T1000 (cell line): ENCODE measurements at places on chromosomes 3 and 15.

- no peak for DNase-seq
These were observed 163.0 kb downstream of the TBC1D5 start for GRCh38 chr3:17579289-17580031.

DNA sequence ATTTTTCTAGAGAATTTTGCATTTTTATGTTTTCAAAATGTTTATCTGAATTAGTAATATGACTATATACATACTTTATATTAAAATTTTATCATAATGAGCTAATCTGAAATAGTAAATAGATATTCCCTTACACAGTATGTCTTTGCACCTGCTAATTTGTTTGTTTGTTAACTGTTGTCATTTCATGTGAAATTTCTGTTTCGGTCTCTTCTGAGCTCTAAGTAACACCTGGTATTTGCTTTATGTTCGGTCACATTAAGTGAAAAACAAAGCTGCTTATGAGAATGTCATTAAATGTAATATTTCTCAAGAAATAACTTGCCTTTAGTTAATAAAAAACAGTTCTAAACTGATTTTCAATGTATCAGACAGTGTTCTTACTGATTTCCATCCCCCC lies 61.1 kb downstream of the FNDC3B start:
- no peak for DNase-seq

DNA sequence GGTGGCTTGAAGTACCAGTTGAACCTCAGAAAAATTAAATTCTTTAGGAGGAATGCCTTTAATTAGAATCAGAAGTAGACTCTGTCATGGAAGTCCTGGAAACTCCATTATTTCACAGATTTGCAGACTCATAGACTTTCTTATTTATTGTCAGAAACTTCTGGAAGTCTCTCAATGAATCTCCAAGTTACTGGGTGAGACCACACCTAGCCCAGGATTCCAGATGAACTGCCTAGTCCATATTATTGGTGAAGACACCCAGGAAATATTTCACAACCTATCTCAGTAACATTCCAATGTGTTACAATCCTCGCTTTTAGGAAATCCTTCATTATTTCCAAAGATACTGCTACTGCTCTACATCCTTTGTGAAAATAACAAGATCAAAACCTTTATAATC lies 6.5 kb upstream of the THBS1 start:
- DNase-seq, result no peak

DNA sequence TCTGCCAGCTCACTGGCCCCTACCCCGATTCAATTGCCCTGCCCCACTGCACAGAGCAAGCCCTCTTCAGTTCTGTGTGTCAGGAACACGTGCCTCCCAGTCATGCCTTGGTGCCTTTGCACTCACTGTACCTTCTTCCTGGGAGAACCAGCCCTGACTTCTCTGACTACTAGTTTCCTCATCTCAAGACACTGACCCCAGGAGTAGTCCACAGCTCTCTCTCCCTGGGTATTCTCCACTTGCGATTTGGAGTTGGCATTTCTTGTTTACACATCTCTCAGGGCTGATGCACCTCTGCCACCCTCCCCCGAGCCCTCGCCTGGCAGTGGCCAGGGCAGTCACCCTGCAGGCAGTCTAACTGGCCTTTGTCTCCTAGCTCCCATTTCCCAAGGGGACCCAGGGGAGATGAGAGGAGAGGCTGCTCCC lies 5.7 kb downstream of the CISH start:
- DNase-seq, result no peak

GRCh38 chr15:63483521-63484371 lies 20.6 kb upstream of the USP3 start:
- DNase-seq, result no peak

DNA sequence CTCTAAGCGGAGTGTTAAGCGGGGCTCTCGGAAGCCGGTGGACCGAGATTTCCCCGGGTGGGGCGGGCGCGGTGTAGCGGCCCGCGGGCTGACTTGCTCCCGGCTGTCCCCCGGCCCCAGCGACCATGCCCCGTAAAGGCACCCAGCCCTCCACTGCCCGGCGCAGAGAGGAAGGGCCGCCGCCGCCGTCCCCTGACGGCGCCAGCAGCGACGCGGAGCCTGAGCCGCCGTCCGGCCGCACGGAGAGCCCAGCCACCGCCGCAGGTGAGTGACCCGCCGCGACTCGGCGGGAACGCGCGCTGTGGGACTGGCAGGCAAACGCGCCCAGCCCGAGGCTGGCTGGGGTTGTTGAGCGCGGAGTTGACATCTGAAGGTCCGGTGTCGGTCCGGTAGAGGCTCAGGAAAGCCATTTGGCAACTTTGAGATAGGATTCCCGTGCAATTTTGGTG lies 1.3 kb downstream of the SMC4 start:
- DNase-seq, result no peak

DNA sequence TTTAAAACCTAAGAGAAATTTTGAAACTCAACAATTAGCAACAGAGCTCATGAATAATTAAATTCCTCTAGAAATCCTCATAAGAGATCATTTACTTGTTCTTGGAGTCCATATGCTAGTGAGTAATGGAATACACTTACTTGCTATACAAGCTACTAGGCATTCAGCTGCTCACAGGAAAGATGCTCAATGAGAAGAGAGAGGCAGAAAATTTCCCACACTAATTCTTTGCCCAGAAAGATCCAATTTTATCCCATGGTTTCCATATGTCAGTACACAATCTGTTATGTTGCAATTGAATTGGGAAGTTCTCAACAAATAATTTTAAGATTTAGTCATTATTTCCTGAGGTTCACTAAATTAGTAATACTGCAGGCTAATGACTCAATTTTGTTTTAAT lies 310.4 kb downstream of the RYR3 start:
- DNase-seq, result no peak

DNA sequence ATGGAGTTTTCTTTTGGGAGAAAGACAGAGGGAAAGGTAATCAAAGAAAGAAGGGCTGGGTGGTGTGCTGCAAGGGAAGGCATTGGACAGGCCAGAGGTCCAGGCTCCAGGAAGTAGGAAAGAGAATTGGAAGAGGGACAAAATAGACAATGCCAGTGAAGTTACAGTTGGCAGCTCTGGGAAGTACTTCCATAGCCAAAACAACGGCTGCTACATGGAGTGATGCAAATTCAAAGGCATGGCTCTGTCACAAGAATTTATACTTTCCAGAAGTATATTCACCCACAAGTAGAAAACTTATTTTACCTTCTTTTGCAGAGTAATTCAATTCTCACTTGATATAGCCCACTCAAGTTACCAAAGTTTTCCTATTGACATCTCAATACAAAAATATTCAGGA lies 191.5 kb downstream of the TNIK start:
- DNase-seq, result no peak

GRCh38 chr3:113736548-113737089 lies 9.4 kb downstream of the NAA50 start:
- no peak for DNase-seq

GRCh38 chr15:101310508-101310907 lies 15.5 kb upstream of the SNRPA1 start:
- DNase-seq, result no peak

GRCh38 chr3:34008191-34008590 lies 209.8 kb downstream of the PDCD6IP start:
- DNase-seq, result no peak

GRCh38 chr15:76338486-76339304 lies 2.1 kb downstream of the ISL2 start:
- DNase-seq, result no peak

- DNase-seq, result no peak
These were observed 331.1 kb downstream of the FOXP1 start for GRCh38 chr3:71252466-71252865.

DNA sequence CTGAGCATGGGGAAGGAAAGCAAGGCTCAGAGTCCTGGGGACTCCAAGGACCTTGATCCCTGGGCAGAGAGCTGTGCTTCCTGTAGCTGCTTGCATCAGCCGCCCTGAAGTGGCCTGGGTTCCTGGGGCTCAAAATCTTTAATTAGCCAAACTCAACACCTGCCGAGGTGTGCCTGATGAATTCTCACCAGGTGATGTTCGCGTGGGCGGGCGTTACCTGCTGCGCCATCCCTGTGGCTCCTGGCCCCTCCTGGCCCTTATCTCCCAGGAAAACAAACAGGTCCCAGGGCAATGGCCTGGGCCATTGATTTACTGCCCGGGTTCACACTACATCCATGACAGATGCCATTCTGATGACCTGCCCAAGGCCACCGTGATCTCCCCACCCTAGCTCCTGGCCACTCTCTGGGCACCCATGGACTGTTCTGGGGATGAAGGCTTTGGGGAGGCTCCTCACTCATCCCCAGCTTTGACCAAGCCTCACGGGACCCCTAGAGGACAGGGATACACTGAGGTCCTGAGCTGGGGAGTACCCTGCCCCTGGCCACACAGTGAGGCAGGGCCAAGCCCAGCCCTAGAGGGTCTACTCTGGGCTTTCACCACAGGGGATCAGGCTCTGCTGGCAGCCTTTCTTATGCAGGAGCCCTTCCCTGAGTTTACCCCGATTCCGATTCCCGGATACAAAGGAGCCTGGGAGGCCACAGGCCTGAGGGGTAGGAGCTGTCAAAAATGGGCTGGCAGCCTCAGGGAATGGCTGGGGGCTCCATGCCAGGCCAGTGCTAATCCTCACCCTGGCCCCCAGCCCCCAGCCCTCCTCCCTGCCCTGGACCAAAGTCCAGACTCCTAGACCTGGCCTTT lies 5.7 kb downstream of the SLC38A3 start:
- DNase-seq, result no peak

DNA sequence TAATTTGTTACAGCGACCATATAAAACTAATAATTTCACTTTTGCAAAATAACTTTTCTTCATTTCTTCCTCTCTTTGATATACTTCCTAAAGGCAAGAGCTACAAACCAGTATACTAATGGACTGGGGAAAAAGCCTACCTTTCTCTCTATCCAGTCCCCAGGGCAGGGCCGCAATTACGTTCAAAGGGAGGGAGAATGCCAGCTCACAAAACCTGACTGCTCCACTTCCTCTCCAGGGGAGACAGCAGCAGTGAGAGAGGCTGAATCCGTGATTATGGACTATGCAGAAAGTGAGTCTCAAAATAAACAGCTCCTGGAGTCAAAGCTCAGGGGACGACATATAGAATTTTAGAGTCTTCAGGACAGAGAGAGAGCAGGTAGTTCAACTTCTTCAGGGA lies 126.9 kb upstream of the HES1 start:
- no peak for DNase-seq

DNA sequence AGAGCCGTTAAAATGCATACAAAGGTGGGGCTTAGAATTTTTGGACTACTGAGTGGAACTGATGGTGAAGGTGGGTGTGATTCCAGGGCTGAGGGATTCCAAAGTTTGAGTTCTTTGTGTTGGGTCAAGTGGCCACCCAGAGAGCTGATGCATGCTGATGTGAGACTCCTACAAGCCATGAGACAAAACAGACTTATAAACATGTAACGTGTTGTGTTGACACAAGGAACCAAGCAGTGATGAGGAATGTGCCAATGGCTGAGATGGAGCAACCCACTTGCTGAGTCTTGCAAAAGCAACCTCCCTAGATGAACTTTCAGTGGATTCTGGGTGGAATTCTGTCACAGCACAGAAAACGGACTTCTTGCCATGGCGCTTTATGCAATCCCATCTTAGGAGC lies 289.0 kb downstream of the TLE3 start:
- no peak for DNase-seq

DNA sequence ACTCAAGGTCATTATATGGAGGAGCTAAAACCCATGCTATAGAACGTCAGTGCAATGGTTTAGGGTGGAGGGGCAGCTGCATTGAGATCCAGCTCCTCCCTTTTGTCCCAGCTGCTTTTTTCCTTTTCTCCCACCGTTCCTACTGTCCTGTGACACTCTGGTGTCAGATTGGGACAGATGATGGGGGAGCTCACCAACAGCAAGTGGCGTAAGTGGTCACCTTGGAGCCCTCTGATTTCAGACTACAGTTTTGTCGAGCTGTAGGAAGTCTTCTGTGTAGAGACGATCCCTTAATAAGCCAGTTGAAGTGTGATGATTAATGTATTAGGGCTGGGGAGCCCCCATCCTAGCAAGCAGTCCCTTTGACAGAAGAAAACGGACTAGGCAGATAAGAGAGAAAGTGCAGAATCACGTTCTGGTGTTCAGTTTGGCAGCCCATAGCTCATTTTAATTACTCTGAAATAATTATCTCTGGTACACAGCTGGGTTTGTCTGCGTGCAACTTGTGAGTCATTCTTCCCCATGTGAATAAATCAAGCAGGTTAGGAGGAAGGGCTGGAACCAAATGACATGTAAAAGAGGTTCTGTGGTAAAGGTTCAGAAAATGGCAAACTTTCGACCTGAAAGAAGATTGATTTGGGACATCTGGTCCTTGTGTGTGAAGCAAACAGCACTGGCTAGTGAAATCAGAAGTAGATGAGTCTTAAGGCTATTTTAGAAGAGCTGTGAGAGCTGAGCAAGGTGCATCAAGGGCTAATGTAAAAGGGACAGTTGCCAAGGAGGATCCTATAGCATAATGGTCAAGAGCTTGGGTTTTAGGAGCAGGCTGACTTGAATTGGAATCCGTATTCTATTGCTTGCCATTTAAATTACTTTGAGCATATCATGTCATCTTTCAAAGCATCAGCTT lies 241.4 kb downstream of the EDEM1 start:
- no peak for DNase-seq

DNA sequence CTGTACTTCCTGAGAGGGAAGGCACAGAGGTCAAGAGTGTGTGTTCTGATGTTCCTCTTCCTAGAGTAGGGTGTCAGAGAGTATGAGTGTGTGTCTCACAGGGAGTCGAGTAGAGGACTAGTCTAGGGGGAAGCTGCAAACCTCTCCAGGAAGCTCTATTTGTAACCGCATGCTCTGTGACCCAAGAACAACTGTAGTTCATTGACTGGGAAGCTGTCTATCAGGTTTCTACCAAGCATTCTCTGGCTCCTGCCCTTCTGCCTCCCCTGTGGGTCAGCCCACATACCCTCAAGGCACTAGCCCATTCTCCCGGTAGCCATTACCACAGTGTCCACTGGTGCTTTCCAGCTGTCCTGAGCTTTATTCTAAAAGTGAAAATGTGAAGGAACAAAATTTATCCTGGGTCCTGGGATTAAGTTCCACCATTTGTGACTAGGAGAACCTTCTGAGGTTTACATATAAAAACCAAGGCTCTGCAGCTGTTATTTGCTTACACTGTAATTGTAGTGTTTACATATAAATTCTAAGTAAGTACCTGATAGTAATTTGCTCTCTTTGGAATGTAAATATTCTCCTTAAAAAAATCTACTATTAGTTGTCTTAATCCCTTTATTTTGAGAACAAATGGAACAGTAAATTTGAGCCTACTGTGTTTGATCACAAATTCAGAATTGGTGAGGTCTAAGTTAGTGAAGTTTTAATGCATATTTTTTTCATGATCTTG lies 40.7 kb downstream of the MYRIP start:
- DNase-seq, result no peak

GRCh38 chr3:53084310-53085001 lies 38.6 kb upstream of the SFMBT1 start:
- no peak for DNase-seq

DNA sequence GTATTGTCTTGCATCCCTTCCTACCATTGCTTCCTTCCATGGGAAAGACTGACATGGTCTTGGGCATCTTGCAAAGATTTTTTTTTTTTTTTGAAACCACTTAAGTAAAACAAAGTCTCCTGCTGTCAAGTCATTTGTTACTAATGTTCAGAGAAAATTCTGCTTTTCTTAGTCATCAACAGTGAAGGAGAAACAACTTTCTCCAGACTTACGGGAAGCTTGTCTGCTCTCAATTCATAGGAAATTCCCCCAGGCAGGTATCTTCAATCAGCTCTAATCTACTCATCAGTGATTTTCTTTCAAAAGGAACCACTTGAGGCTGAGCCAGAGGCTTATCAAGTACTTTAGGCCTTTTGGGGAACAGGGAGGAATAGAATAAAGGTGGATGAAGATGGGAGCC lies 15.9 kb upstream of the DRD3 start:
- no peak for DNase-seq

- DNase-seq, result no peak
These were observed 82.1 kb downstream of the IL5RA start for GRCh38 chr3:3027976-3028567.

GRCh38 chr3:184778426-184779332 lies 33.3 kb upstream of the VPS8 start:
- no peak for DNase-seq
